ENCODE measurements at places on chromosomes 7 and 10.
A peak's percentile ranks its signal among the peaks of the same experiment; 100 is the strongest.

- DNase-seq, result no peak
Measured at GRCh38 chr7:2214636-2215035, 18.1 kb downstream of the MAD1L1 start.

- peak; percentile 37 for DNase-seq
Measured at GRCh38 chr10:5684971-5685763, 529 bp downstream of the TASOR2 start.

DNA sequence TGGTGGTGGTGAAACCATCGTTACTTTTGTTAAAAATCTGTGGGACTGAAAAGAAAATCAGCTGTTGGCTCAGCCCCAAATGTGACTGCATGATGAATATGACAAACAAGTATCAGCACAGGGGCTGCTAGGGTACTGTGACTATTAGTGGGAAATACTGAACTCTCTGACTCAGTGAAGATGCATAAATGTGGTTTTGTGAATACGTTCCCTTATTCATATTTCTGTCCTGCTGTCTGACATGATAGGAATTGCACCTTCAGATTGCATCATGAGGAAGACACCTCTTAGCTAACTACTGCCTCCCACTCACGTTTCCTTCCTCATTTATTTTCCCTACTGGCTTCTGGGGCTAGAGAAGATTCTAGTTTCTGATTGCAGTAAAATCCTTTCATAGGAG lies 1.4 kb downstream of the CLEC5A start:
- no peak for DNase-seq

DNA sequence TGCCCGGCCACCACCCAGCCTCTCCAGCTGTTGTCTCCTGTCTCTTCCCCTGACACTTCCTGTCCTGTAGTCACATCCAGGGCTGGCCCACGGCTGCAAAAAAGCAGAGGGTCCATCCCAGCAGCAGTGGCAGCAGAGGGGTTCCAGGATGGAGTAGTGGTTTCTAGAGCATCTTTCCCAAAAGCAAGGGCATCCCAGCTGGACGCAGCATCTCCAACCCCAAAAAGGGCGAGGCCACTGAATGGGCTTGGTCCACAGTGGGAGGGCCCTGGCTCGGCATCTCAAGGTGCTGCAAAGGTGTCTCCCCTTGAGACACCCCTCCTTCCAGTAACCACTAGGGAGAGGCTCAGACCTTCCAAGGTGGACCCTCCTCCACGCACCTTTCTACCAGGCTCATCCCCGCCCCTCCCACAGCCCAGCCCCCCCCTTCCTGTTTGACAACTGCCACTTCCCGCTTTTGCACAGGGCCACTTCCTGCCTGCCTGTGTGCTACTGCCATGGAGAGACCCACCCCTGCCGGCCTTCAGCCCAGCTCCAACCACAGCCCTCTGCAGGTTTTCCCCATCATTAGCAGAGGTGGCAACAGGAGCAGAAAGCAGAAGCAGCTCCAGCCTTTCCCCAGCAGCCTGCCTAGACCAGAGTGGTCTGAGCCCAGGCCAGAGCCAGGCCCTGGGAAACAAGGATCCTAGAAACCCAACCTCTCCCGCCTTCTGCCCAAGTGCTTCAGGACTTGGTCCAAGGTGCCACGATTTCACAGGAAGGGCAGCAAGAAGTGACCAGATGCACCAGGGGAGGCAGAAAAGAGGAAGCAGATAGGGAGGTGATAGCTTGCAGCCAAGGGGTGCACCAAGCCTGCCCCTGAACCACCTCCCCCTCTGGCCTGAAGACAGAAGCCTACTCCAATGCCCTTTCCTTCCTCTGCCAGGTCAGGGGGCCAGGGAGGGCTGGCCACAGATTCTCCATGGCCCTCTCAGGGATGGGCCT lies 8.6 kb downstream of the CAMK2G start:
- DNase-seq, result no peak

- DNase-seq, result no peak
Measured at GRCh38 chr10:122244001-122244975, 26.8 kb upstream of the BTBD16 start.

- DNase-seq, result no peak
Measured at GRCh38 chr7:36448781-36449379, 59.2 kb downstream of the ANLN start.

DNA sequence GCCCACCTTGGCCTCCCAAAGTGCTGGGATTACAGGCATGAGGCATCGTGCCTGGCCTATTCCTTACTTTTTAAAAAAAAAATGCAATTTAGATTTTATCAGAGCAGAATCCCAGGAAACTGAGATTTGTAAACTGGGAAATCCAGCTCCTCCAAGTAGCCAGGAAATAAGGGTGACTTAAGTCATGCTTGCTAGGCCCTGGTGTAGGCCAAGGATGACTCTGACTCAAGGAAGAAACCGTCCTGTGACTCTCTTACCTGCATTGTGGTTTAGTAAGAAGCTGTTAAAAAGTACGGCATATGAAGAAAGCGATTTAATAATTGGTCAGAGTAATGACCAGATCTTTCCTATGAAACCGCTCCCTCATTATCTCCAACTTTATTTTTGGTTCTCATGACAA lies 10.2 kb downstream of the PFKP start:
- no peak for DNase-seq

DNA sequence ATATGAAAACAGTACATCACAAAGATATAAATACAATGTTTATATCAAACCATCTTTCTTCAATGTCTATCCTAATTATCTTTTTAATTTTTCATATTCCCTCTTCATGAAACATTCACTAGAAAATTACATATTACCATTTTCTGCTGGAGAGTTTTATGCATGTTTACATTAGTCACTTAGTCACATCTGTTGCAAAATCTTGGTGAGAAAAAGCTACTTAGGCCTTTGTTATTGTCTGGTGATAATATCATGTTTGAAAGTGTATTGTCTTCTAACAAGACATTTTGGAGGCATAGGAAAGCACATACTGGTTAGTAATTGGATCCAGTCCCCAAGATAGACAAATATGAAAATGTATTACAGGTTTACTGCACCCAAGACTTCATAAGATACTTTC lies 163.6 kb downstream of the GNAI1 start:
- DNase-seq, result no peak

DNA sequence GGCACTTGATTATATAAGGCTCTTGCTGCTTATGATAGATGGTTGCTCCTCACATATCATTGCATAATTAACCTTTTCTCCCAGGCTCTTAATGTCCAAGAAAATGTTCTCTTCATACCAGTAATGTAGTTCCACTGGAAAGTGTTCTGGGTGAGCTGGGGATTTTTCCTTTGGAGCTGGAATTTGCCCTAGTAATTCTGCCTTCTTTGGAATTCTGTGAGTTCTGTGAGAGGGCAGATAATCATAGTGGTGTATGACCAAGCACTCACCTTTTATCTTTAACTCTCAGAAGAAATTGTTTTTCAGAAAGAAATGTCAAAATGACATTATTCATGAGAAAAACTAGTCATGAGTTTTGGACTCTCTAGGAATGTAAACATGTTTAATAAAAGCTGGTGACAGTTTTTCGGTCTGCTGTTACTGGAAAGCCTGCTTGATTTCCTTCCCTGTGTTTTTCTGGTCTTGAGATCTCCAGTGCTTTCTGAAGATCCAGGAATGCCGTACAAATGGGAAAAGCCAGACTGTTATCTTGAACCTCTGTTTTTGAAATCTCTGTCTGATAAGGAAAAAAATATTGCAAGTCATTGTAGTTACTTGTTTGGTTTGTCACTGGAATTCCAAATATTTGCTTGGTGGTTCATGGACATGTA lies 148.3 kb upstream of the PRPS1L1 start:
- no peak for DNase-seq

GRCh38 chr7:47600199-47601118 lies 18.5 kb upstream of the TNS3 start:
- DNase-seq, result no peak

DNA sequence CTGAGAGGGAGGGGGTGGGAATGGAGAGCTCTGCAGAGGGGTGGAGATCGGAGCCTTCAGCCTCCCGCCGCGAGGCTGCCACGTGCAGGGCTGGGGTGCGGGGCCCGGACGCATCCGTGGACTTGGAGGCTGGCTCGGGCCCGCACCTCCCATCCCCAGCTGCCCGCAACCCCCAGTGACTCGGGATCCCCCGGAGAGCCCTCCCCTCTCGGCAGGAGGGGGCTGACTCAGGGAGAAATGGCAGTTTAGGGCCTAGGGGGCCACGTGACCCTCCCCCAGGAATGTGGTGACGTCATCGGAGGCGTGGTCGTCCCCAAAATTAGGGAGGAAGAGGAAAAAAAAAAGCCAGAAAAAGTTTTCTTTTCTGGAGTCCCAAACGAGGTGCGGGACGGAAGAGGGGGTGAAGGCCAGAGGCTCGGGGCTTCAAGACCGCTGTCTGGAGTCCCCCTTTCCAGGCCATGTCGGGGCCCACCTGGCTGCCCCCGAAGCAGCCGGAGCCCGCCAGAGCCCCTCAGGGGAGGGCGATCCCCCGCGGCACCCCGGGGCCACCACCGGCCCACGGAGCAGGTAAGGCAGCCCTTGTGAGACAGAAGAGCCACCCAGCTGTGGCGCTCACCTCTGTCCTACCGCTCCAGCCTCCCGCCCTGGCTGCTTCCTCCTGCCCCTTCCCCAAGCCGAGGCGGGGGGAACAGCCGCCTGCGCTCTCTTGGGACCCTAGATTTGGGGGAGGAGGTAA lies at the start of gene TRIP6:
Gene TRIP6, plus strand, starts transcription at position 348 of the 736 bp plus-strand sequence. Its CDS starts 111 bp downstream, at position 459.
- peak; percentile 94 for DNase-seq

DNA sequence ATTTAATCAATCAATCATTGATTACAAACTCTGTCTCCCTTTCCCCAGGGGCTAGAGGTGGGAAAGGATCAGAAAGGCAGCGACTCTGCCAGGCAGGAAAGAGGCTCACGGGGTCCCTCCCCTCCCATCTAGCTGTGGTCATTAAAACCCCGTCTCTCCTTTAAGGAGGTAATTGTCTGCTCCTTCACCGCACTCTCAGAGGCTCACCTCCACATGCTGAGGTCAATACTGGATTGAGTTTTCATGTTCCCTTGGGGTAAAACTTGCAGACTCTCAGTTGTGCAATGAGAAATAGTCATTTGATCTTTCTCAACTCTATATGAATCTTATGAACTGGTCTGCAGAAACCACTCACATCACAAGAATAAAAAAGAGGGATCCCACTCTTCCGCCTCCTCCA lies 368.8 kb downstream of the ADRA2A start:
- no peak for DNase-seq

- DNase-seq, result peak; percentile 54
Measured at GRCh38 chr10:50604049-50604640, 19.6 kb downstream of the SGMS1 start.

GRCh38 chr10:14353291-14353913 lies 22.7 kb upstream of the FRMD4A start:
- no peak for DNase-seq

- DNase-seq, result no peak
Measured at GRCh38 chr10:107433605-107434004, 269.1 kb upstream of the SORCS1 start.

DNA sequence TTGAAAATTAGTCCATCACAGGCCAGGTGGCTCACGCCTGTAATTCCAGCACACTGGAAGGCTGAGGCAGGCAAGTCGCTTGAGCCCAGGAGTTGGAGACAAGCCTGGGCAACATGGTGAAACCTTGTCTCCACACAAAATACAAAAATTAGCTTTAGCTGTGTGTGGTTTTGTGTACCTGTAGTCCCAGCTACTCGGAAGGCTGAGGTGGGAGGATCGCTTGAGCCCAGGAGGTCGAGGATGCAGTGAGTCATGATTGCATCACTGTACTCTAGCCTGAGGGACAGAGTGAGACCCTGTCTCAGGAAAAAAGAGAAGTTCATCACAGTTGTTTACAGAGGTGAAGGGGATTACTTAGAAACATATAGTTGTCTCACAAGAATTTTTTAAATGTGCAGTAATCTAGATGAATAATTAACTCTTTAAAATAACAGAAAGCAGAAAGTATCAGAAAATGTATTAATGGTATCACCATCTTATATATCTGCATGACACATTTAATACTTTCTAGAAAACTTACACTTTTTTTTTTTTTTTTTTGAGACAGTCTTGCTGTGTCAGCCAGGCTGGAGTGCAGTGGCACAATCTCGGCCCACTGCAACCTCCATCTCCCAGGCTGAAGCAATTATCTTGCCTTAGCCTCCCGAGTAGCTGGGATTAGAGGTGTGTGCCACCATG lies 8.9 kb downstream of the LCOR start:
- no peak for DNase-seq

GRCh38 chr10:86232644-86233043 lies 134.0 kb downstream of the GRID1 start:
- no peak for DNase-seq

- DNase-seq, result no peak
Measured at GRCh38 chr7:133705596-133705995, 421.5 kb upstream of the LRGUK start.

DNA sequence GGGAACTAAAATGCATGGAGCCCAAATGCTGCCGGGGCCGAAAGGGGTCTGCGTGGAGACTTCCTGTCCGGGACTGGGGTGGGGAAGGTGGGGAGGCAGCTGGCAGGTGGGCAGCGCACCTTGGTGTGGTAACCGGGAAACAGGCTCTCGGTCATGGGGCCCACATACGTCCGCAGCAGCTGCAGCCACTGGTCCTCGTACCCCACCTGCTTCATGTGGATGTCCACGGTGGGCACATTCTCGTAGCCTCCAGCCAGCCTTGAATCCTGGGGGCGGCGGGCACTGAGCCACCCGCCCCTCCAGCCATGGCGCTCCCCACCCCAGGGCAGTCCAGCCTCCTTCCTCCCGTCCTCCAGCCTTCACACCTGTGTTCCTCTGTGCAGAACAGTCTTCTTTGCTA lies 6.6 kb upstream of the MOGAT3 start:
- DNase-seq, result no peak

DNA sequence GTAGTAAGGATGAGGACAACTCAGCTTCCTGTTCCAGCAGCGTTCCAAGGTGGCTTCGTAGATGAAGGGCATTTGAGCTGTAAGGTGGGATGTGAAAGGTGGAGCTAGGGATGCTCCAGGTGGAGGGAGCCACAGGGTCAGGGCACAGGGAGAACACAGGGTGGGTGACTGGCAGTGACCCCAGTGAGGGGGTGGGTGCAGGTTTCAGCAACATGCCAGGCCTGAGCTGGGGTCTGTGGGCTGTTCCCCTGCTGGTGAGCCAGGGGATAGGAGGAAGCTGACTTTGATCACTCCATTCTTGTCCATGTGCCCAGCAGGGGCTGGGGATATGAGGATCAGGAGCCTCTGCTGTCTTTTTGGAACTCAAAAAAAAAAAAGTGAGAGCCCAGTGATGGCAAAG lies 33.2 kb downstream of the CDH23 start:
- no peak for DNase-seq

DNA sequence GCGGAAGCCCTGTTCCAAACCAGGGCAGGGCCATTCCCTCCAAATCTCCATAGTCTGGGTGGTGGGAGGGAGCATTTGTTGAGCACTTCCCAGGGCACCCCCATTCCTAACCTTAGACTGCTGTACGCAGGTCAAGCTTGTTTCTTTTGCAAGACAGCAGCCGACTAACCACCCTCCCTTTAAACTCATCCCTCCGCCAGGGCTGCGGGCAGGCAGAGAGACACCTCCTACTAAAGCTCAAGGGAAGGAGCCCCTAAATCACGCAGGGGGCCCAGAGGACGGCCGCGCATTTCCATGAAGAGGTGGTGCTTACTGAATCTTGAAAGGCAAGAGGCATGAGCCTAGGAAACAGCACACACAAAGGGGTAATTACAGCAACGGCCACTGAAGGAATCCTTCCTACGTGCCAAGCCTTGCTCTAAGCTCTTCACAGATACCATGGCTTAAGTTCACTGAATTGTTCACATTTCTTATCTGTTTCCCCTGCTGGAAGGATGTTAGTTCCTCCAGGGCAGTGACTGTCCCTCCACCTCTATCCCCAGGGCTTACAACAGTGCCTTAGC lies 90.0 kb downstream of the PROSER2 start:
- DNase-seq, result no peak
